ENCODE measurements at places on chromosomes 11 and 22.

DNA sequence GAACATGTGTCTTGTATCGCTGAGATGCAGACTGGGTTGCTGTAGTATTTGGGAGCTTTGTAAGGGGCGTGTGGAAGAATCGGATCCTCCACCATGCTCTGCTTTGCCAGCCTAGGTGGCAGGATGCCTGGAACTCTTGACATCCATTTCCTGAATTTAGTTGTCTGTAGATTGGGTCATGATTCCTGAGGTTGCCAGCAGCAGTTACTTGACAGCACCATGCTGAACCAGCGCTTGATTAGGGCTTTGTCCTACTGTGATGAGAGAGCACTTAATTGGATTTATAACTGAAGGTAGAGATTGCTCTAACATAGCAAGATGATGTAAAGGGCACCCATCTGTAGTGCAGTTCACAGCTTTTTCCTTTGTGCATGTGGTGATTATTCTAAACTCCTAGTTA lies 75.6 kb upstream of the HORMAD2 start:
- DNase-seq: no peak

- DNase-seq: no peak
Measured at GRCh38 chr22:20397498-20397897, 3.5 kb downstream of the ZNF74 start.

DNA sequence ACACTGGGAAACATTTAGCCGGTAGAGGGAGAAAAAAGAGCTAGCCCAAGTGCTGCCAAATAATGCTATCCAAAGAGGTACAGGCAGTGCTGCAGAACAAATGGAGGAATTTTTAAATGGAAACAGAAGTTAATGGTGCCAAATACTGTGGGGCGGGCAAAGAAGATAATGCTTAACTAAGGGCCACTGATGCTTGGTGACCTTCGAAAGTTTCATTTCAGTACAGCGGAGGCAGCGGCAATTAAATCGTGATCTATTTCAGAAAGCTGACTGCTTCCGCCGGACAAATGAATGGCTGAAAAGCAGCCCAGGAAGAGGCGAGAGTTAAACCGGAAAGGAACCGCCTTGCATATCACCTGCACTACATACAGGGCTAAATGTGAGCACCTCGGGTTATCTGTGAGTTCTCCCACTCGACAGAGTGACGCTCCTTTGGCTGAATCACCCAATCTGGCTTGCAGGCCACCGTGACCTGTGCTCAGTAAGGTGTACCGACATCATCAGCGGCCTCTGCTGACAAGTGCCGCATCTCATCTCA lies 42.1 kb downstream of the CADM1 start:
- DNase-seq: peak; percentile 5

- DNase-seq: no peak
Measured at GRCh38 chr11:92211576-92212167, 12.9 kb upstream of the FAT3 start.

DNA sequence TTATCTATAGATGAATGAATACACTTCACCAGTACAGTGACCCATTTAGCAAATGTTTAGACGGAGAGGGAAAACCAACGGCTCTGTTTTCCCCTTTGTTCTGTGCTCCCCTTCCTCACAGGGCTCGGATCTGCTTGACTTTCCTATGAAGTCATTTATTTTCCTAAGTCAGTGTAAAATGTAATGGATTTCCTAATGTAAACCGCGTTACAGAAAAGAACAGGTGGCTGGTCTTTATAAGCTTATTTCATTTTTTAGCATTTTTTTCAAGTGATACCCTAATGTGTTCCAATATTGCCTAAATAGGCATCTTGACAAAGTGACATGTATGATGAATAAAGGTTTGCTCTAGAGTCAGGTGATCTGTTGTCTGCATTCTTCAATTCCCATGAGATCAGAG lies 207.5 kb downstream of the PGR start:
- DNase-seq: no peak

DNA sequence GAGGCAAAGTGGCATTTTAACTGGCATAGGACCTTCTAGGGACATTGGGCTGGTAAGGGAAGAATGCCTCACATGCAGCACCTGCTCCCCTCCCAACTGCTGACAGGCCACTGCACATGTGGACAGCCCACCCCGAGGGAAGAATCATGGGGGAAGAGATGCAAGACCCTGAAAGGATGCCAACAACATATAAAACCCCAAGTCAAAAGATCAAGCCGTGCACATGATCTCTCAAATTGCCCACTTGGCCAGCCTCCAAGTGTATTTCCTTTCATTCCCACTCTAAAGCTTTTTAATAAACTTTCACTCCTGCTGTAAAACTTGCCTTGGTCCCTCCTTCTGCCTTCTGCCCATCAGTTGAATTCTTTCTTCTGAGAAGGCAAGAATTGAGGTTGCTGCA lies 947.8 kb upstream of the CCDC90B start:
- DNase-seq: no peak

GRCh38 chr11:125425601-125426000 lies 70.5 kb downstream of the FEZ1 start:
- DNase-seq: no peak

DNA sequence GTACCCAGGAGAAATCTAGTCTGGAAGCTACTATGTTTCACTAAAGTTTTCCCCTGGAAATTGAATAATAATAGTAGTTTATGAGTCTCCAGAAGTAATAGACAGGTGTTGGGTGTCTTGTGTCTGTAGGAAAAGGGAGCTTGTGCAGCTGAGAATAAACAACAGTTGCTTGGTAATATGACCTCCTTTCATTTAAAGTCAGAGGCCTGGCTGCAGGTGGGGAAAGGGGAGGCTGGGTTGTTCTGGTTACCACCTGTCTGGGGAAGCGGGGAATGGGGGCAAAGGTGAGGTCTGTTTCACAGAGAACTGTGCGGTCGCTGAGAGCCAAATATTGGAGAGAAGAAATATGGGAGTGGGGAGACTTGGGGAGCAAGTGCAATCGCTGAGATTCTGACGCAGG lies 3.3 kb upstream of the GRAMD1B start:
- no peak for DNase-seq

DNA sequence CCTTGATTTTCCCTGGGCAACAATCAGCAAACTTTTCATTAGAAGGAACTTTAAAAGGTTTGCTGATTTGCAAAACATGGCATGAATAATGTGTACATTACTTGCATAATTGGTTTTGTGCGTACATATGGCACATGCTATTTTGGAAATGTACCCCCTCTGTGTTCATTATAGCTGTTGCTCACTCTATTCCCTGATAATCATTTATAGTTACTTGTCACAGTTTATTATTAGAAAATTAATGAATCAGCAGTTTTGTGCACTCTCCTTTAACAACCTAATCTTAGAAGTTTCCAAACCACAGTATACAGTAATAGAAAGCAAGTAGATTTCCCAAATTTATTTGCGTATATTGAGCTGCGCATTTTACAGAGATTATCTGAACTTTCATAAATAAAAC lies 389.9 kb downstream of the CNTN5 start:
- no peak for DNase-seq

GRCh38 chr11:63210111-63210510 lies 33.3 kb downstream of the SLC22A25 start:
- no peak for DNase-seq

DNA sequence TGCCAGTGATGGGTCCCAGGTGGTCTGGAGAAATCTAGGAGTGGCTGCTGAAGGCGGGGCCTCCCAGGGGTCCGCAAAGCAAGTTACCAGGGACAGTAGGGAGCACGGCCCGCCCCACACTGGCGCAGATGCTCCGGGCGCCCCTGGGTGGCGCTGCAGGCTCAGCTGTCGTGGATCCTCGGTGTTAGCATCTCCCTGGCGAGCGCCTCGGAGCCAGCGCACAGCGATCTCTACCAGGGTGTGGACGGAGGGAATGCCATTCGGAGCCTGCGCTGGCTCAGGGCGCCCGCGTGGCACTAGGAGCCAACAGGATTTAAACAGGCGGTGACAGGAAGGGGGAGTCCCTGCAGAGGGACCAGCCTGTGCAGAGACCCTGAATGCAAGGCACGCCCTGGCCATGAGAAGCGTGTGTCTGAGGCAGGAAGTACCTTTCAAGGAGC lies 20.2 kb downstream of the FADS3 start:
- peak; percentile 92 for DNase-seq

- no peak for DNase-seq
Measured at GRCh38 chr11:93532281-93532789, 10.9 kb downstream of the SMCO4 start.

GRCh38 chr11:17389211-17389956 lies 925 bp upstream of the KCNJ11 start:
- peak; percentile 74 for DNase-seq

DNA sequence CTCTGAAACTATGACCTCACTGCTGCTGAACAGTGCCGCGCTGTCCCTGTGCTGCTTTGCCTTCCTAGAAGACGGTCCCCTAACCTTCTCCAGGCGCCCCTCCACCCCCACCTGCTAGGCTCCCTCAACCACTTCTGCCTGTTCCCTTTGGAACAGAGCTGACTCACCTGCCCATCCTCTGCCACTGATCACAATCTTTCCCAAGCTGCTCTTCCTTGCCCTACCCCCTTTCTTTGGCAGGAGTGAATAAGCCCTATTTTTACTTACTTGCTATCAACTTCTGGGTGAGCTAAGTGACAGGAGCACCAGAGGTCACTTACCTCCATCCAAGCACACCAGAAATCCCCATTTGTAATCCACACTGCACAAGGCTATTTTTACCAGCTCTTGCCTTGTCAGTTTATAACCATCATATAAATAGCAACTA lies 116.0 kb upstream of the BID start:
- DNase-seq: no peak

GRCh38 chr11:85709941-85710702 lies 24.1 kb upstream of the CCDC89 start:
- DNase-seq: no peak

- peak; percentile 46 for DNase-seq
Measured at GRCh38 chr11:90218606-90219005, 4.2 kb downstream of the CHORDC1 start.

- DNase-seq: no peak
Measured at GRCh38 chr11:18958221-18958910, 19.2 kb upstream of the MRGPRX1 start.

DNA sequence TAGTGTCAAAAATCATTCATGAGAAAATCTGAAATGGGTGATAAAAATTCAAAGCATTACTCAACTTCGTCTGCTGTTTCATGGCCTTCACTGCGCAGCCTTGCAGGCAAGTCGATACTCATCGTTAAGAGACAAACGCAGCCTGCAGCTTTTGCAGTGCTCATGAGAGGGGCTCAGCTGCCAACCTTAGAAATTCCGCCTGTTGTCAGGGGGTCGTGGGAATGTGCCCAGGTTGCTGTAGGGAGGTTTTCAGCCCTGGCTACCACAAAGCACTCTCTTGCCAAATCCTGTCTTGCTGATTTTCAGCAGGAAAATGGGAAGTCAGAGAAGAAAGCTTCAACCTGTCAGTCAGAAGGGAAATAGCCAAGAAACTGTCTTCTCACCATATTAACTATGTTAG lies 25.4 kb upstream of the GRAMD1B start:
- DNase-seq: no peak

DNA sequence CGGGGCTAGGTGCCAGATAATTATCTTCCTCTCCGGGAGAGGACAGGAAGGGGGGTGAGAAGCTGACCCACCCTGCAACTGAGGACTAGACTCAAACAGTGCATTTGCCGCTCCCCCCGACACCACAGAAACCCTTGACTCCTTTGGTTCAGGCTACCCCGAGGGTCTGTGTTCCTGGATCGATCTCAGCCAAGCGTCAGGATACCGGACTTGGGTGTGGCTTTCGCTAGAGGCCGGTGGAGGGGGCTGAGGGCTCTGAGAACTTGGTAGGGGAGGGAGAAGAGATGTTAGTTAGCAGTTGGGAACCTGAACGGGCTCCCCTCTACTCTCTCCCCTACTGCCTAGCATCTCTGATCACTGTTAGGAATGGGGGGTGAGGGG lies 840 bp downstream of the SEZ6L start:
- DNase-seq: no peak

GRCh38 chr11:78612721-78613377 lies 38.2 kb upstream of the NARS2 start:
- no peak for DNase-seq

GRCh38 chr22:31233001-31233400 lies 20.9 kb downstream of the LIMK2 start:
- no peak for DNase-seq

DNA sequence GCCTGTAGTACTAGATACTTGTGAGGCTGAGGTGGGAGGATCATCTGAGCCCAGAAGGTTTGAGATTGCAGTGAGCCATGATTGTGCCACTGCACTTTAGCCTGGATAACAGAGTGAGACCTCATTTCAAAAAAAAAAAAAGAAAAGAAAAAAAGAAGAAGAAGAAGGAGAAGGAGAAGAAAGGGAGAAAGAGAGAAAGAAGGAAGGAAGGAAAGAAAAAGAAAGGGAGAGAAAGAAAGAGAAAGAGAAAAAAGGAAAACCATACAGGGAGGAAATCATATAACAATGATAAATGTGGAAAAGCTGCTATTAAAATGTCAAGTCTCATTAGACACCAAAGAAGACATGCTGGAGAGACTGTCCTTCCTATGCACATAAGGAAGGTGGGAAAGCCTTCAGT lies 5.7 kb upstream of the PRDM10 start:
- DNase-seq: no peak

- no peak for DNase-seq
Measured at GRCh38 chr22:49267996-49268395, 559.7 kb downstream of the BRD1 start.

GRCh38 chr11:111840143-111840542 lies 31.2 kb downstream of the ALG9 start:
- DNase-seq: no peak

- no peak for DNase-seq
Measured at GRCh38 chr22:31935961-31936635, 8.2 kb upstream of the YWHAH start.

GRCh38 chr11:12600829-12601228 lies 73.4 kb upstream of the TEAD1 start:
- no peak for DNase-seq
